ENCODE measurements at places on chromosomes 2 and 18.

GRCh38 chr2:239322416-239323086 lies 78.3 kb downstream of the HDAC4 start:
- no peak for DNase-seq

- no peak for DNase-seq
These were observed 19.1 kb downstream of the RTP5 start for GRCh38 chr2:241888641-241889040.

- no peak for DNase-seq
These were observed 123.9 kb downstream of the TMEM17 start for GRCh38 chr2:62382122-62382521.

GRCh38 chr18:72456802-72457201 lies 87.3 kb downstream of the CBLN2 start:
- DNase-seq: no peak

DNA sequence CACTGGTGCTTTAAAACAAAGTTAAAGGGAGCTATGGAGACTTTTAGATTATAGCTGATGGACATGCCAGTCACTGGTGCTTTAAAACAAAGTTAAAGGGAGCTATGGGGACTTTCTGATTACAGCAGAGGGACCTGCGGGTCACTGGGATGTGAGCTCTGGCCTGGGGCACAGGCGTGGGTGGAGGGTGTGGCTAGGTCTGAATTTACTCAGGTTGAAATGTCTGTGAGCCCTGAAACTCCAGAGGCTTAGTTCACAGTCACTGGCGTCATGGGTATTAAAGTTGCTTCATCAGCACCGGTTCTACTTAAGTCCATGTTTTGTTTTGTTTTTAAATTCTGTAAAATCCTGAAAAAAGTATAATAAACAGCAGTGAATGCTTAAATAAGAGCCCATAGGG lies 49.0 kb upstream of the TMEM18 start:
- no peak for DNase-seq

GRCh38 chr2:62265106-62265505 lies 69.2 kb downstream of the B3GNT2 start:
- no peak for DNase-seq

- no peak for DNase-seq
These were observed 31.8 kb downstream of the MEMO1 start for GRCh38 chr2:31979018-31979417.

DNA sequence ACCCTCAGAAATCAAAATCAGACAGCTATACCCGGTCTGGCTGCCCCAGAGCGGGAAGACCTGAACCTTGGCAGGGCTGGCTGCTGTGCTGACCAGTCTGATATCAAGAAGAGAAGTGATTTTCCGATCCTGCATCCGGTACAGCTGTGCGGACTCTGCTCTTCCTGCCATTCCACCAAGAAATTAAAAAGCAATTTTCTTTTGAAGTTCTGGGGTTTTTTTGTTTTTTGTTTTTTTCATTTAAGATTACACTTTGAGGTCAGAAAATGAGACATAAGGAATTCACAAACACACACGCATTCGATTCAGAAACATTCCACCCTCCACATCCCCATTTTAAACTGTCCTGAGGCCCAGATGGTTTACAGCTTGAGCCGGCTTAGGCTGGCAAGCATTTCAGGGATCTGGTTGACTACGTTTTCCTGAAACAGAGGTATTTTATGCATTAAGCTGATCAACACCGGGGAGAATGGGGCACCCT lies 156.5 kb downstream of the COL6A3 start:
- no peak for DNase-seq

- DNase-seq: no peak
These were observed 97.4 kb upstream of the NABP1 start for GRCh38 chr2:191580581-191580980.

DNA sequence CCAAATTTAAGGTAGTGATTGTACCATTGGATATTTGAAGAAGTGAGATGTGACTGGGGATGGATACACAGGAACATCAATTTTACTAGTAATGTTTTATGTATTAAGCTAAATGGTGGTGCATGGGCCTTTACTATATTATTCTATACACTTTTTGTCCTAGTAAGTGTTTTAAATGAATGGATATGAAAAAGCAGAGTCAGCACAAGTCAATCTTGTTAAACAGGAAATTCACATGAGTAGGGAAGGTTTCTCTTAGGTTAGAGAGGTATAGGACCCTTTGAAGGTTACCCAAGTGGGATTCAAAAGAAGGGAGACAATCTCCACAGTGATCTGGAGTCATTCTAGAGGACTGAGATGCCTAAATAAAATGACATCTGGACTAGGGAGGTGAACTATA lies 71.8 kb upstream of the NCKAP5 start:
- DNase-seq: no peak

GRCh38 chr2:216344206-216344949 lies 27.9 kb downstream of the MARCHF4 start:
- no peak for DNase-seq
